ENCODE measurements at places on chromosomes 12 and 14. TPM values are rescaled to one million over a fixed set of nuclear protein-coding genes. Genes with fewer than 3 reads are reported as not detected.

ABHD12B gene
- not detected for polyA plus RNA-seq

TEX52 gene
- not detected for polyA plus RNA-seq

KRT85 gene
- not detected for polyA plus RNA-seq

CLEC4A gene
- polyA plus RNA-seq: 29.2 TPM

PYGL gene
- polyA plus RNA-seq: 0.36 TPM

LLPH gene
- 38.9 TPM for polyA plus RNA-seq

PUS1 gene
- polyA plus RNA-seq: 9.7 TPM

RPL10L gene
- polyA plus RNA-seq: not detected

TMEM30B gene
- polyA plus RNA-seq: not detected

NTF3 gene
- not detected for polyA plus RNA-seq

HNF1A gene
- polyA plus RNA-seq: not detected

GPR137C gene
- 0.12 TPM for polyA plus RNA-seq

ABCD2 gene
- 0.26 TPM for polyA plus RNA-seq

Data from naive B cell (primary cell).